WERI-Rb-1 (cell line): ENCODE measurements at places on chromosomes 5 and 9.
A peak's percentile ranks its signal among the peaks of the same experiment; 100 is the strongest.

GRCh38 chr5:19002111-19002510 is 985.9 kb downstream of the CDH18 start:
- DNase-seq: no peak

- DNase-seq: no peak
These were observed 111.1 kb downstream of the RGS3 start for GRCh38 chr9:113574441-113575262.

DNA sequence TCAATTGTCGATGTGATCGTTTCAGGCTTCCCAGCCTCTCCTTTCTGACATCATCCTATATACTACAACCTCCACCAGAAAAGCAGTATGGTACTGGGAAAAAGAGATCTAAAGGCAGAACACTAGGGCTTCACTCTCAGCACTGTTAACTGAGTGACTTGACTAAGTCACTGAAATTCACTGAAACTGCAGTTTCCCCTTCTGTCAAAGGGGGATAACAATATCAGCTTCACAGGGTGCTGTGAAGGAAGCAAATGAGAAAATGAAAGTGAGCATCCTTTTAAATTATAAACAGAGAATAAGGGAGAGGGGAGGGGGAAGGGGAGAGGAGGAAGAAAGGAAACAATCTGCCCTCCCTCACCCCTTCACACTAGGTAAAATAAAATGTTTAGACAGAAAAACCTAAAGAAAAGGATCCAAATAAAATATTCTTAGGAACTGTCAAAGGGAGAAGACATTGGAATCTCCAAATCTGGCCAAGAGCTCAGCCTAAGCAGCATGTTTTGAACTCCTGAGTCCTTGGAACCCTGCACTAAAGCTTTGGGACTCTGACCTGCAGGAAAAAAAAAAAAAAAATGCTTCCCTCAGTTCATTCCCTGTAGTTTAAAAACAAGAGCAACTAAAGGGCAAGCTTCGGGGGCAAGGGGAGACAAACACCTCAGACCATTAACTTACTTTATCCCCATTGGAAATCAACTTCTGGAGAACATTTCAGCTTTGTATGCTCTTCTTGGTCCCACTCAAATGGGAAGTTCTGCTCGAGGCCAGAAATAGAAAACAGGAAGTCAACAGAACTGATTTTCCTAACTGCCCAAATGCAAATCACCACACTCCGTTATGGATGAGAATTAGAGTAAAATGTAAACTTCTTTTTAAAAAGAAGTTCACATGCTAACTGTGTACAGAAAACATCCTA is 178.3 kb downstream of the DEPDC1B start:
- no peak for DNase-seq

DNA sequence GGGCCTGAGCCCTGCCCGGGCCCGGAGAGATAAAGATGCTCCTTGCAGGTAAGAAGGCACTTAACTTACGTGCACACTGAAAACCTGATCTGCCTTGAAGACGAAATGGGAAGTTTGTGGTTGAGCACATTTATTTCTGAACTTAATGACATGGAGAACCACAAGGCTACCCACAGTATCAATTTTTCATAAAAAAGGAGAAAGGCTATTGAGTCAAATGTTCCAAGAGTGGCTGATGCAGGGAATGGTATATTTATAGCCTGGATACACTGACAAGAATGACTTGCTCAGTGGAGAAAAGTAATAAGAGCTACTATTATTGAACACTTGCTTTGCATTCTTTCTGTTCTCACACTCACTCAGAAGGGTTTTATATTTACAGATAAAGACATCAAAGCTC is 419.3 kb downstream of the ACTL7B start:
- DNase-seq: no peak

- DNase-seq: no peak
These were observed 220.6 kb downstream of the DMAC1 start for GRCh38 chr9:7578951-7579350.

GRCh38 chr5:142576303-142576702 is 109.6 kb downstream of the FGF1 start:
- DNase-seq: no peak

- DNase-seq: peak; percentile 86
These were observed 59.3 kb downstream of the CAST start for GRCh38 chr5:96721351-96721977.

DNA sequence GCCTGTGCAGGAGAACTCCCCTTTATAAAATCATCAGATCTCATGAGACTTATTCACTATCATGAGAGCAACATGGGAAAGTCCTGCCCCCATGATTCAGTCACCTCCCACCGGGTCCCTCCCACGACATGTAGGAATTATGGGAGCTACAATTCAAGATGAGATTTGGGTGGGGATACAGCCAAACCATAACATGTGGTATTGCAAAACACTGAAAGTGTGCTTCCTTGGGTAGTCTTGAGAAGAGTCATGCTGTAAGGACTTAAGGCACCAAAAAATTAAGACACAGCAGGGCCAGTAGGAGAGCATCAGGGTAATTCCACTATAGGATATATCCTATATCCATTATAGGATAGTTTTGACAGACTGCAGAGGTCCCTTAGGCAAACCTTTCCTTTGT is 29.4 kb upstream of the GDNF start:
- no peak for DNase-seq

DNA sequence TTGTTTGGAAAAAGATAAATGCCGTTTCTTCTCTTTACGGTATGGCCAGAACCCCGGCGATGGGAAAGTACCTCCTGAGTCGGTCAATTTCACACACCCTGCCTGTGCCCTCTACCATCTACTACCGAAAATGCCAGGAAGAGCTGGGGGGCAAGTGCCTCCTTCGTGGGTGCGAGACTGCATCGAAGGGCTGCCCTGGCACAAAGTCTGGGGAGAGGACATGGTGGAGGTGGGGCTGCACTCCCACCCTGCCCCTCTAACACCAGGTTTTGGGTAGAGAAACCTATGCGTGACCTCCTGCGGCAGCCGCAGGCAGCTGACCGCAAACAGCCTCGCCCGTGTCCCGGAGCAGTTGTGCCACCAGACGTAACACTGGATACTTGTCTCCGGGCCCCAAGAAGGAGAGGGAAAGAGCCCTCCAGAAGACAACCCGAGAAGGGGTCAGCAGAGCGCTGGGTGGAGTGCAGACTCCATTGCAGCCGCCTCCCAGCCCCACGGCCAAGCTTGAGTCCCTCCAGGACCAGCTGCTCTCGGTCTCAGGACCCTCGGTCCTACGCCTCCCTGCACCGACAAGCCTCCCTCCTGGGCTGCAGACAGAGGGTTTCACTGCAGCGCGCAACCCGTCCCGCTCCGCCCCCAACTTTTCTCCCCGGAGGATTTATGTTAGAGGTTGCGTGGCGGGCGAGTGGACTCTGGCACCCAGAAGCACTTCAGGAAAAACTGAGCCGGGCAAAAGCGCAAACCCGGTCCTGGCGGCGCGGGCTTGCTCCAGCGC is 823 bp upstream of the PRDM6 start:
- DNase-seq: no peak

- no peak for DNase-seq
These were observed 46.6 kb downstream of the OSMR start for GRCh38 chr5:38892363-38892762.

DNA sequence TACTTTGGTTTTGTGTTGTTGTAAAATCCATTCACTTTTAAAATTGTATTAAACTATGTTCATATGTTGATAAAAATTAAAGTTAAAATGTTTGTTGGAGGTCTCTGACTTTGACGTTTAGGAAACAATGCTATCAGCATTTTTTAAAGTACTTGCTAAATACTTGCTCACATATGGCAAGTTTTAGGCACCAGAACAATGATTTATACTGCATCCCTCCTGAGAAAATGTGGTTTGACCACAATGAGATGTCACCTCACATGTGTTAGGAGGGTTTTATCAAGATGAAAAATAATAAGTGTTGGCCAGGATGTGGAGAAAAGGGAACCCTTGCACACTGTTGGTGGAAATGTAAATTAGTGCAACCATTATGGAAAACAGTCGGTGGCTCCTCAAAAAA is 180.8 kb downstream of the HSD17B3 start:
- no peak for DNase-seq

DNA sequence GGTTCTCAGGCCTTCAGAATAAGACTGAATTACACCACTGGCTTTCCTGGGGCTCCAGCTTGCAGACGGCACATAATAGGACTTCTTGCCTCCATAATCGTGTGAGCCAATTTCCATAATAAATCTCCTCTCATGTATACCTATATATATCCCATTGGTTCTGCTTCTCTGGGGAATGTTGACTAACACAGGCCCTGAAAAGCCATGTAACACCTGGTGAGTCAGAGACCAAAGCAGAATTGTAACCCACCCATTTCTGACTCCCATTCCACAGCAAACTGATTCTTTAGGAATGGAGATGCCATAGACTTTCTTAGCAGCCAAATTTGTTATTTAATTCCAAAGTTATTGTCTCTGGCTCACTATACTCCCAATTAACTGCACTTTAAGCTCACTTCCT is 85.4 kb upstream of the AGXT2 start:
- no peak for DNase-seq

DNA sequence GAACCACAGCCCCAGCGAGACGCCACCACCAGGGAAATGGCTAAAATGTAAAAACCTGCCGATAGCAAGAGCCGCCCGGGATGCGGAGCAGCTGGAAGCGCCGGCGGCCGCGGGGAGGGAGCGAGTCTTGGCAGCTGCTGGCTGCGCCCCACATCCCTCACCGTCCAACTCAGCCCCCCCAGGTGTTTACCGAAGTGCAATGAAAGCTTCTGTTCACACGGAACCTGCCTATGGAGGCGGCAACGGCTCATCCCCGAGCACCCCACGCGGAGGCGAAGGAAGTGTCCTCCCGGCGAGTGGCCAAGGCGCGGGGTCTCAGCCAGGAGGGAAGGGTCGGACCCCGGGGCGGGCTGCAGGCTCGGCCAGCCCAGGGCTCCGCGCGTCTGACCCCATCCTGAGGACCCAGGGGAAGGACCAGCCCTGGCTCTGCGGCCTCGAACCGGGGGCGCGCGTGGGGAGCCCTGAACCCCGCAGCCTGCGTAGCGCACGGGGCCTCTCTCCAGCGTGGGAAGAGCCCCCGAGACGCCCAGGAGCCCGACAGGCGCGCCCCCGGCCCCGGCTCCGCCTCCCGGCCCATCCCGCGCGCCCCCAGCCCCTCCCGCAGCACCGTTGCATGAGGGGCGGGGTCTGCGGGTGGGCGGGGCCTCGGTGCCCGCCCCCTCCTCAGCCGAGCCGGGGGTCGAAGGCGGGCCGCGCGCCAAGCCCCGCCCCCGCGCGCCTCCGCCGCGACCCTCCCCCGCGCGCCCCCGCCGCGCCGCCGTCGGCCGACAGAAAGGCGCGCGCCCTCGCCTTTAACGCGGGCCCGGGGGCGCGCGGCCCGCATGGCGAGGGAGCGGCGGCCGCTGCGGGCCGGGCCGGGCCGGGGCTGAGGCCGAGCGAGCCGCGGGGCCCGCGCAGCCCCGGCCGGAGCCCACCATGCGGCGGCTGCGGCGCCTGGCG is at the start of gene DIPK1B:
DIPK1B (plus strand) TSS at position 822 of the 939 bp plus-strand sequence; CDS start at position 916, 94 bp downstream.
- peak; percentile 66 for DNase-seq

GRCh38 chr5:9233712-9234111 is 312.2 kb downstream of the SEMA5A start:
- DNase-seq: no peak

GRCh38 chr9:116585204-116585603 is 101.9 kb upstream of the TRIM32 start:
- no peak for DNase-seq

DNA sequence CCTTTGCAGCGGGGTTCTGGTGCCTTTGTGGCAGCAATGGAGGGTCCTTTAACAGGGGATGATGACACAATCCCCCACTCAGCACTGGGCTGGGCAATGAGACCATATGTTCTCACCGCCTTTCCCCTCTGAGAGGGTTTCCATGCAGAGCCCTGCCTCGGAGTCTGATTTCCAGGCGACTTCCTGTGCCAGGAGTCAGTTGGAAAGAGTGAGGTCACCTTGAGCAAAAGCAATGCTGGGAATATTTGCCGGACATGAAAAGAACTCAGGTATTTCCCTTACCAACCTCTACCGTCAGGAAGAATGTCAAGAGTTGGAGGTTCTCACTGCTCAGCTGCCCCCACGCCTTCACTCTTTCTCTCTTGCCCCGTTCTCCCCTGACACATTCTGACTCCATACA is 284.2 kb upstream of the IRX1 start:
- DNase-seq: no peak

DNA sequence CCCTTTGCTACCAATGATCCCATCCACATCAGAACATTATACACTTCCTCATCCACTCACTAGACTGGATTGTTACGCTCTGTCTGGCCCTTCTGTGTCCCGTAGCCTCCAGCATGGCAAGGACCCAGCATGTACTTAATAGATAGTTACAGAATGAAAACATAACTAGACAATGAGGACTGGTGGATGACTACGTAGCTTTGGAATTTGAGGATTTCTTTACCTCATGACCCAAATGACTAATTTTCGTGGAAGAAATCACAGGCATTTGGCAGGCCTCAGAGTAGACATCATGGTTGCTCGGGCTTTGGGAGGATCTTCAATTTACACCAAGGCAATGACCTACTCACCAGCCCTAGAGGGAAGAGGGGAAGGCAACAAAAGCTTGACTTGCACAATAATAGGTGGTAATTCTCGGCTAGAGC is 299.8 kb downstream of the TLE1 start:
- no peak for DNase-seq

- no peak for DNase-seq
These were observed 246.5 kb downstream of the SYK start for GRCh38 chr9:91047993-91048607.

- DNase-seq: peak; percentile 62
These were observed 27.7 kb downstream of the HMGCR start for GRCh38 chr5:75364571-75365280.

DNA sequence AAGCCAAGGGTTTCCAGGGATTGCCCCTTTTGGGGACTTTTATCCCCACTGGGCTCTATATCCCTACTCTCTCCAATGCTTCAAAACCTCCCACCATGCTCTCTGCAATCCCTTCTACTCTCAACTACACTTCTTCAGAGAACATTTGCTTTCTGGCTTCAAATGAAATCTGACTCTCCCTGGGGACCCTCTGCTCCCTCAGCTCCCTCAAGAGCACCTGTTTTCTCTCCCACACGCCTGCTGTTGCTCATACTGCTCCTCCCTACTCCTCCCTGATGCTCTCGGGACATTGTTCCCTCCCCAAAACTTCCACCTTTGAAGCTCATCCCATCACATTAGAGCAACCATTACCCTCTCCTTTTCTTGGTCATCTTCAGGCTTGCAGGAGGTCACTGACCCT is 344.9 kb downstream of the CDK5RAP2 start:
- no peak for DNase-seq
